EL (cell line): ENCODE measurements at places on chromosomes 5 and 9.
A peak's percentile ranks its signal among the peaks of the same experiment; 100 is the strongest.

GRCh38 chr9:34647651-34648050 lies 1.2 kb downstream of the GALT start:
- DNase-seq = no peak

DNA sequence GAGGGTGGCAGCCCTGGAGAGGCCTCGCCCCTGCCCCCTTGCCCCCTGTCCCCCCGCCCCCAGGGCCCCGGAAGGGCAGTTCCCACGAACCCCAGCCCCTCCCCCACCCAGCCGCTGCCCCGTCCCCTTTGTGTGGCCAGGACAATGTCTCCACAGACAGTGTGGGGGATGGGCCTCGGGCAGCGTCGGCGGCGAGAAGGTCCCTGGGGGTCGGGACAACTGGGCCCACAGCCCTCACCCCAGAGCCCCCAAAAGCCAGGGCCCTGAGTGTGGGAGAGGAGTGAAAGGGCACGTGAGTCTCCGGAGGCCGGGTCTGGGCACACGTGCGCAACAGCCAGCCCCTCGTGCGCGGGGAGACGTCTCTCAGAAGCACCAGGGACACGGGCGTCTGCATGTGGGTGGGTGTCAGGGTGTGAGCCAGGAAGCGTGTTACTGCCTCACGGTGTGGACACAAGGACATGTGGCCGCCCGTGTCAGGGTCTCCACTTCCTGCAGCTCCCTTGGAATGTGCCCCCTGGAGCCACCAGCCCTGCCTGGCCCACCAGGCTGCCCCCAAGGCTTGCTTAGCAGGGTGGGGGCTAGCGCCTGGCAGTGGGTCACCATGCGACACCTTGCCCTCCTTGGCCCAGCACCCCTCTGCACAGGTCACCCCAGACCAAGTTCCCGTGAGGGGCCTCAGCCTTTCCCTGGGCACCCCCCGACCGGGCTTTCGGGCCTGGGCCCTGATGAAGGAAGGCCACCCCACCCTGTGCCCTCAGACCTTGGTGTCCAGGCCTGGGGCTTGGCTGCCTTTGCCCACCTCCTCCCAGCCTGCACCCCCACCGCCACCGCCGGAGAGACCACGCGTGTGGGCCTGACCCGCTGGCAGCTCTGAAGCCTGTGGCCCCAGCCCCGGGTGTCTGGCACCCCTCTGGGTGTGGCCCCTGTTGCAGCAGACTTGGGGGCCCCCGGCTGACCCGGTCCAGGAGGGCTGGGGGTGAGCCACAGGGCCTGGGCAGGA lies 12.8 kb upstream of the NRARP start:
- no peak for DNase-seq

DNA sequence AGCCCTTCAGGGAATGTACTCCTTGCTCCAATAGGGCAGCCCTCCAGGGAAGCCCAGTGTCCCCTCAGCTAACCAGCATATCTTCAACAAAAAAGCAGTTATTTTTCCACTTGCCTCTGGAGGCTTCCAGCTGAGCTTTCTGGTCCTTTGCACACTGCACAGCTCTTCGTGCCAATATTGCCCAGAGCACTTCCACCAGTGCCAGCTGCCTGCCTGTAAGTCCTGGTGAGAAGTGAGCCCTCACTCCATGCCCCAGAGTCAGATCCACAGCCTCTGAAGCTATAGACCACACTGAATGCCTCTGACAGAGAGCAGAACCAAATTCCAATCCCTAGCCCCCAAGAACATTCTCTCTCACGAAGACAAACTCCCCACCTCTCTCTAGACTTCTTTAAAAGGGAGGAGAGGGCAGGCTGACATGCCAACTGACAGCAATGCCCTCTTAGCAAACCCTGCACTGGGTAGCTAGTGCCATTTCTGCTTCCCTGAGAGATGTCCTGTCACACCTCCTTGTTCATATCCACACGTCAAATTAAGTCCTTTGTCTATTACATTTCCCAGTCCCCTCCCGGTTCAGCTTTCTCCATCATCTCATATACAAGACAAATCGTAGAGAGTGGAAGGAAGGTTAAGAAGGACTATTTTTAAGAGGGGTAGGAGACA lies 12.7 kb upstream of the HEXB start:
- no peak for DNase-seq

GRCh38 chr9:89372230-89372816 lies 54.0 kb downstream of the SECISBP2 start:
- peak; percentile 4 for DNase-seq

DNA sequence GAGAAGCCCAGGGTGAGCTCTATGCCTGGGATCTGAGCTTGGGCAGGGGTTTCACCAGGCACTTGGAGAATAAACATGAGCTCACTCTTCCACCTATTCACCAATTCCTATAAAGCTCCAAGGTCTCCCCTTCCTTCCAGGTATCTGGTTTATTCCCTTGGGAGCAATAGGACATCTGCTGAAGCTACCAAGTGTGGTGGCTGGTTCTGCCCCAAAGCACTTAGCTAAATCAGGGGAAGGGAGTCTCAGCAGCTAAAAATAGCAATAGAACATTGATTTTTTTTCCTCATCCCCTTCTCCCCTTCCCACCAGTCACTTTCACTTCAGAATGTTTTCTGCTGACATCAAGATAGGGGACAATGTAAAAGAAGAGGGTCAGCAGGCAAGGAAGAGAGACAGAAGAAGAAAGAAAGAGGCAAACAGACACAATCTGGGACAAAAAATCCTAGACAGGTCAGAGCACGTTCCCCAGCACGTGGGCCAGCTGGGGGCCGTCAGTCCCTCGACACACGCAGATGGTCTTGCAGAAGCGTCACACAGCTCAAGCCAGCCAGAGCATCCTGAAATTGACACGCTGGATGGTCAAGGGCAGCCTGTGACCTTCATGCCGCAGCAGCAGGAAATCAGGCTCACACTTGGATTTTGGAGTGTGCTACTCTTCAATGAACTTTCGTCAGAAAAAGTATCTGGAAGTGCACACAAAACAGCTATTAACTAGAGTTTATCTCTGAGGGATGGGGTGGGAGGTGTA lies 176.0 kb downstream of the ZNF608 start:
- no peak for DNase-seq

DNA sequence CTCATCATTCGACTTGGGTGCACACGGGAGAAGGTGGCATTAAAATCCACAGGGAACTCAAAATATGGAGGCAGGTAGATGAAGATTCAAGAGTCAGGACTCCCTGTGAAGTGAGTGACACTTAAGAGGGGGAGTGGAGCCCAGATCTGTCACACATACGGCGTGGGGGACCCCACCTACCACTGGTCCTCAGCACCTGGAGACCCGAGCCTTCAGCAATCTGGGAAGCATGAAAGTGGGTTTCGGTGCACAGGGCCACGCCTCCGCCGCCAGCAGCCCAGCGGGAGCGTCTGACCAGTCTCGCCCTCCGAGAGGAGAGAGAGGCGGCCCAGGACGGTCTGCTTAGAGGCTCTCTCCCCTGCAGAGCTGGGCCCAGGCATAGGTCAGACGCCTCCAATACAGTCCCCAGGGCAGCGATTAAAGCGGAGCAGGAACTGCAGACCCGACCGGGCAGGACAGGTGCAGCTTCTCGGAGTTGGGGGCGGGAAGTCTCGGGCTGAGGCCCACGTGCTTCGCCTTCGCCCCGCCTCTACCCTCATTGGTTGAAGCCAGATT lies 639 bp upstream of the SLC2A8 start:
- no peak for DNase-seq

DNA sequence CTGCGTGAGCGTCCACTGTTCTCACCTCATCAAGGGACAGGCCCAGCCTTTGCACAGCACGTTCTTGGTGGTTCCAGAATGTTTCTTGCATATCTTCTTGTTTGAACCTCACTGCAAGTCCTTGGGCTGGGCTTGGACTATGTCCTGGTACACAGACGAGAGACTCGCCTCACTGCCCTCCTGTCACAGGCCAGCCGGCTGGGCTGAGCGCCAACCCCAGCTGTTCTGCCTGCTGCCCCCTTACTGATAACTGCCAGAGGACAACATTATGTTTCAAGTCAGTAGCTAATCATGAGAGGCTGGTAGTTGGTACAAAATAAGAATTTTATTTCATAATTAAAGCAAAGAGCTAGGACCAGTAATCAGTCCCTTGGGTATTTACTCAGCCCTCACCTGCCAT lies 52.8 kb upstream of the LRRTM2 start:
- no peak for DNase-seq

DNA sequence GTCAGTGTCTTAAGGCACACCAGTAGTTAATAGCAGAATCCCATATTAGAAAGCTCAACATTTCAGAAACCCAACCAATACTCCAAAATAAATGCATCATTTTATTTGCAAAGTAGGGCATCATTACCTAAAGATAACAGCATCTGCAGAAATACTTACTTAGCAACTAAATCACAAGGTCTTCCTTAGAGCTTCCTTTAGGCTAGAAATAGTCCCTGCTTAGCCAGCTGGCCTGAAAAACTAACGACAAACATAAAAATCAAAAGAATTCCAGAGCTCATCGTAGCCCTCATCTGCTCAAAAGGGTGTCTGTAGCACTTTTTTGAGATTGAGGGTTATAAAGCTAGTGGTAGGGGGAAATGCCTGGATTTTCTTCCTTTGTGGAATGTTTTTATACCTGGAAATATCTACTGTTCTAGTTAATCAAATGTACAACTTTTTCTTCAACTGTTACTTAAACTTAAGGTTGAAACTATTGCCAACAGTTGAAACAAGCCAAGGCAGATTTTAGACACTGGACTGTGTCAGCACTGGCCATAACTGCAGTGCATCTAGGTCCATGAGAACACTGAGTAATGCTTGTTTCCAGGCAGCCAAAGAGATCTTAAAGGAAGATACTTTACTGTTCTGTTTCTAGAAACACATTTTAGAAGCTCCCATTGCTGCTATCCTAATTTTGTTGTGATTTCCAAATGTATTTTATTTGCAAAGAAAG lies 129.4 kb upstream of the RASA1 start:
- DNase-seq = no peak

- DNase-seq = peak; percentile 43
These were observed 163.6 kb upstream of the TLE4 start for GRCh38 chr9:79408200-79408599.

DNA sequence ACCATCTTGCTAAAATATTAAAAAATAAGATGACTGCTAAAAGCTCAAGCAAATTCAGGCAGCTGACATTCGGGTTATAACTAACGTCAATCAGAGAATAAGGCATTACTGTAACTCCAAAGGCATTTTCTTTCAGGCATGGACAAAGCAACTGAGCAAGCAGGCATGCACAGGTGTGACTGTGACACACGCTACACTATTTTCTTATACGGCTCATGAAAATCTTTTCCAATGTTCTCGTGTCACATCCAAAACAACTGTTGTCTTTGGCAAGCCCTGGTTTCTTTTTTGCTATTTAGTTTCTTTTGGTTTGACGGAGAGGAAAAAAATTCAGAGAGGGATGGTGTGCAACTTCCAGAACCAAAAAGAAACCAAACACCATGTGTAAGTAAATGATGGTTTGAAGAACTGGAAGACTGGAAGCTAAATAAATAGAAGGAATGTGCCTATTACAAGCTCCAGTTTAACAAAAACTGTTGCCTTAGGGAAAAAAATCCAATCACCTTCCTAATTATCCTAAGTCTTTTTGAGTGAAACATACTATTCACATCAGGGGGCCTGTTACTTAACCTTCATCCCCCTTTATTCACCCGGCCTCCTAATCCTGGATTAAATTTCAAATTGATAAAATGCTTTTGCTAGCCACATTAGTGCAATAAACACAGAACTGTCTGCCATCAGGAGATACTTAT lies 277.6 kb downstream of the PSAT1 start:
- no peak for DNase-seq

DNA sequence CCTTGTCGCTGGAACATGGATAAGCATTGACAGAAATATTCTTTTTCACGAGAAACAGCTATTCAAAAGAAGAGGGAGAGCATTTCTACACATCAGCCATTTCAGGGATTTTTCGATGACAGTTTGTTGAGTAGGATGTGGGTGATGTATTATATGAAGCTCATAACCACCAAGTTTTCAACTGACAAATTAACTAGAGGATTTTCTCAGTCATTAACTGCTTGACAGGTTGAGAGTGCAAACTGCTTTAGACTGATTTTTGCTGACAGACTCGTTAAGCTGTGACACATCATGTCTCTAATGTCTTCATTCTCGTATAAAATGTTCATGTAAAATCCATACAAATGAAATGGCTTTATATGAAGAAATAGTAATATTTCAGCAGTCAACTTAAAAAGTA lies 354.2 kb upstream of the KCNN2 start:
- no peak for DNase-seq

DNA sequence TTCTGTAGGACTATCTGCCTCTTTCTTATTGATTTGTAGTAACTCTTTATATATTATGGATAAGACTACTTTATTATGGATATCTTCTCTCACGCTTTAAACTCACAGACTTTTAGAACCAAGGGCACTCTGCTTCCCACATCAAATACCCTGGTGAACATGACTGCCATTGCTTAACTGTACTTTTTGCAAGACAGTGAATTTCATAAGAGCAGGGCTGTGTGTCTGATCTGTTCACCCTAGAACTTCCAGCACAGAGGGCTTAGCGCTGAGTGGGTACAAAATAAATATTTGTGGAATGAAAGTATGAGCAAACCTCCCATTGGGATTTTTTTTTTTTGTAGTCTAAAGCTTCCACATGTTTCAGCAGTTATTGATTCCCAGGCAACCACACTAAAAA lies 84.8 kb downstream of the CFAP77 start:
- DNase-seq = no peak

DNA sequence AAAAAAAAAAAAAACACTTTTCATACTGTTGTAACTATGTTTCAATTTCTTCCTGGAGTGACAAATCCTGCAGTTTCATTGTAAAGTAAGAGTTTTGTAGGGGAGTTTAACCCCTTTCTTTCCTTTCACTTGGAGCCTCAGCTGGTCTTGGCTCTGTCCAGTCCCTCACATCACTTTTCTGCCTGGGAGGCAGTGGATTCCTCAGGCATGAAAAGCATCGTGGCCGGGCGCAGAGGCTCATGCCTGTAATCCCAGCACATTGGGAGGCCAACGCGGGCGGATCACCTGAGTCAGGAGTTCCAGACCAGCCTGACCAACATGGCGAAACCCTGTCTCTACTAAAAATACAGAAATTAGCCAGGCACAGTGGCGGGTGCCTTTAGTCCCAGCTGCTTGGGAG lies 45.6 kb upstream of the MYO10 start:
- no peak for DNase-seq

DNA sequence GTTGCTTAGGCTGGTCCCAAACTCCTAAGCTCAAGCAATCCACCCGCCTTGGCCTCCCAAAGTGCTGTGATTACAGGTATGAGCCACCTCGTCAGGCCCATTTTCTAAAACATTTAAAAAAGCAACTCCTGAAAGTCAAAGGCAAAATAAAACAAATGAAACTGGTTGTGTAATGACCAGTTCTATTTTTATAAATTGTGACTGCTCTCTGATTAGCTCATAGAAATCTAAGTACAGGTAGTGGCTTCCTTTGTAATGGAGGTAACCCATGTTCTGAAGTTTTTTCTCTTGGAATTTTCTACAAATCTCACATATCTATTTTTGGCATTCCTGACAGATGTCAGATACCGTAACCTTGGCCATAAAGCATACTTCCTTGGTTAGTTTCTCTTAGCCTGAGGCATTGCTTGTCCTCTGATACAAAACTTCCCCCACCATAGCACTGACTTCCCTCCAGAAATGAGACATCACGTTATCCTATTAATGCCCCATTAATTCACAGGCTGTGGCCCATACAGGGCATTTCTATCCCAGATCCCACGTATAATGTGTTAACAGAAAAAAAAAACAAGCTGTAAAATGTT lies 14.1 kb upstream of the AK3 start:
- DNase-seq = peak; percentile 65
